ENCODE measurements at places on chromosomes 3 and 15. TPM values are rescaled to one million over a fixed set of nuclear protein-coding genes. Genes with fewer than 3 reads are reported as not detected.

Gene EBLN2
- total RNA-seq, result 3.3 TPM

DNA sequence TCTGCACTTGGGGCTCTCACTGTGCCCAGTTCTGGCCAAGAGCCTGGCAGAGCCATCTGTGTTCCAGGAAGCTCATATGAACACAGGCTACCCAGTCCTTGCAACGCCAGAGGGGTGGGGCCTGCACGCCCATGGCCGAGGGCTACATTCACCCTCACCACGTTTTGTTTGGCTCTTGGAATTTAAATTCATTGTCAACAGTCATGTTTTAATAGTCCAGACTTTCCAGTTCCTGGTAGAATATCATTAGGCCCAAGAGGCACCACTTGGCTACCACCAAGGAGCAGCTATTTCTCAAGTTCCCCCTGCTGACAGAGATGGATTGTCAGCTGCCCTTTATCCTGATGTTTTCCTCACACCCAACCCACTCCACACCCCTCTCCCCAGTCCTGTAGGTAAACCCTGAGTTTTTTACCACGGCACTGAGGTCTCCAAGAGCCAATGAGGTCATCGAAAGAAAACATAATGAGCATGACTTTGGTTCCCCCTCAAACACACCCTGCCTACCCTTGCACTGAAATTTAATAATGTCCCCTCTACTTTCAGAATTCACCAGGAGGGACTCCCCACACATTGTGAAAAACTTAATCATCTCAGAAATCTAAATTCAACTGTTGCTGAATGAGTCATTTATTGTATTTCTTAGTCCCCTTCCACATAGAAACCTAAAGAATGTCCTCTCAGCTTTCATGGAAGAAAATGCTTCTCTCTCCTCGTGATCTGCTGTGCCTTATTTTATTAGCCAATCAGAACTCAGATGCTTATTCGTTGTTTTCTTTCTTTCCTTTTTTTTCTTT is 125.1 kb downstream of the SHQ1 start:
- DNase-seq, result no peak
- peaks cover 4% of the 10 kb centered on the region for H3K27me3 ChIP-seq
- peaks cover 21% of the 10 kb centered on the region for H3K4me1 ChIP-seq
- peaks cover 3% of the 10 kb centered on the region for H3K36me3 ChIP-seq

- no peak overlapping the region for H3K27ac ChIP-seq
- H3K27me3 ChIP-seq, result no peaks in the 10 kb centered on the region
- H3K4me1 ChIP-seq, result peaks cover 18% of the 10 kb centered on the region
- DNase-seq, result no peak
- no peaks in the 10 kb centered on the region for H3K36me3 ChIP-seq
- H3K4me3 ChIP-seq, result no peak overlapping the region
Measured at GRCh38 chr3:24505691-24506550, 11.3 kb upstream of the THRB start.

Gene SEMA3G
- total RNA-seq, result not detected

- DNase-seq, result no peak
- H3K27ac ChIP-seq, result no peak overlapping the region
- H3K4me1 ChIP-seq, result peaks cover 23% of the 10 kb centered on the region
- no peaks in the 10 kb centered on the region for H3K36me3 ChIP-seq
Measured at GRCh38 chr15:51088585-51088984, 6.1 kb downstream of the TNFAIP8L3 start.

Gene LRRC3B
- not detected for total RNA-seq

DNA sequence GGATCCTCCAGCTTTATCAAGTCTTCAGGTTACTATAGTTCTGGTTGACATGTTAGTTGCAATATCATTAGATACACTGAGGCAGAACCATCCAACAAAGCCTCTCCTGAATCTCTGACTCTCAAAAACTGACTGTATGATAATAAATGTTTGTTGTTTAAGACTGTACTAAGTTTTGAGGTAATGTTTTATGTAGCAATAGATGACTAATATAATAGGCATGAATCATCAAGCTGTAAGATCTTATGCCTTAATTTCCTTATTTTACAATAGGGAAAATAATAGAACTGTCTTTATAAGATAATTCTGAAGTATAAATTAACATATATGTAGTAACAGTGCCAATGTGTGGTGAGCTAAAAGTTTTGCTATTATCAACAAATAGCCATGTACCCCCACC is 88.9 kb upstream of the TBC1D5 start:
- no peaks in the 10 kb centered on the region for H3K36me3 ChIP-seq
- no peak overlapping the region for H3K27ac ChIP-seq
- no peak for DNase-seq
- no peaks in the 10 kb centered on the region for H3K27me3 ChIP-seq

GRCh38 chr3:162015856-162016255 is 519.2 kb downstream of the OTOL1 start:
- no peak for DNase-seq
- H3K4me1 ChIP-seq, result no peaks in the 10 kb centered on the region
- H3K36me3 ChIP-seq, result no peaks in the 10 kb centered on the region
- H3K4me3 ChIP-seq, result no peak overlapping the region
- H3K27ac ChIP-seq, result no peak overlapping the region

DNA sequence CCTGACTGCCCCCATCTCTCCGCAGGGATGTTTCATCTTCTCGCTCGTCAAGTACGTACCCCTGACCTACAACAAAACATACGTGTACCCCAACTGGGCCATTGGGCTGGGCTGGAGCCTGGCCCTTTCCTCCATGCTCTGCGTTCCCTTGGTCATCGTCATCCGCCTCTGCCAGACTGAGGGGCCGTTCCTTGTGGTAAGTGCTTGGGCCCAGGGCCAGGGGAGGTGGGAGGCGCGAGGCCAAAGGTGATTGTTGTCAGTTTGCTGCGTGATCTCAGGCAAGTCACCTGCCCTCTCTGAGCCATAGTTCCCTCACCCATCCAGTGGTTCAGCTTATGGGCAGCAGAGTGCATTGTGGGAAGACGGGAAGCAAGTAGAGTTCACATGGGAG is 58.5 kb downstream of the GRIP2 start:
- peak; percentile 75 for DNase-seq
- no peaks in the 10 kb centered on the region for H3K4me1 ChIP-seq
- no peak overlapping the region for H3K27ac ChIP-seq
- H3K4me3 ChIP-seq, result no peak overlapping the region
- H3K36me3 ChIP-seq, result peaks cover 35% of the 10 kb centered on the region

Gene CLCN2
- total RNA-seq, result 3.1 TPM

Gene PSTPIP1
- total RNA-seq, result not detected

Gene PLA1A
- 0.82 TPM for total RNA-seq

GRCh38 chr3:101811875-101812274 is 32.9 kb downstream of the NXPE3 start:
- H3K4me3 ChIP-seq, result no peak overlapping the region
- H3K4me1 ChIP-seq, result peaks cover 25% of the 10 kb centered on the region
- DNase-seq, result no peak
- H3K27me3 ChIP-seq, result no peaks in the 10 kb centered on the region
- no peak overlapping the region for H3K27ac ChIP-seq

- H3K36me3 ChIP-seq, result no peaks in the 10 kb centered on the region
- H3K27ac ChIP-seq, result peak overlapping the region; percentile 95
- H3K27me3 ChIP-seq, result no peaks in the 10 kb centered on the region
Measured at GRCh38 chr15:41333026-41333562, 413 bp downstream of the NUSAP1 start.

- H3K27ac ChIP-seq, result no peak overlapping the region
- H3K27me3 ChIP-seq, result peaks cover 15% of the 10 kb centered on the region
- no peak overlapping the region for H3K4me3 ChIP-seq
- peaks cover 6% of the 10 kb centered on the region for H3K36me3 ChIP-seq
- peaks cover 2% of the 10 kb centered on the region for H3K4me1 ChIP-seq
Measured at GRCh38 chr3:119571688-119572087, 7.6 kb upstream of the ADPRH start.

GRCh38 chr15:31077941-31078340 is 23.6 kb downstream of the TRPM1 start:
- no peak overlapping the region for H3K27ac ChIP-seq
- peaks cover 3% of the 10 kb centered on the region for H3K27me3 ChIP-seq
- no peak for DNase-seq
- peaks cover 8% of the 10 kb centered on the region for H3K4me1 ChIP-seq
- H3K4me3 ChIP-seq, result no peak overlapping the region

DNA sequence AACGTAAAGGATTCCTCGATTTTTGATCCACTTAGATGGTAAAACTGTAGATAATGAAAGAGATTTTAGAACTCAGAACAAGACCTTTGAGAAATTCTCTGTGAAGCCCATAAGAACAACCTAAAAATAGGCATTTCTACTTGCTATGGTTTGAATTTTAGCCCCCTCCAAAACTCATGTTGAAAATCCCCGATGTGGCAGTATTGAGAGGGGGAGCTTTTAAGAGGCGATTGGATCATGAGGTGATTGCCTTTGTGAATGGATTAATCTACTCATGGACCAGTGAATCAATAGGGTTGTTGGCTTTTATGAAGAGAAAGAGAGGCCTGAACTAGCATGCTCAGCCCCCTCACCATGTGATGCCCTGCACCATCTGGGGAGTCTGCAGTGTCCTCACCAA is 20.2 kb upstream of the AHSG start:
- H3K27ac ChIP-seq, result no peak overlapping the region
- no peaks in the 10 kb centered on the region for H3K36me3 ChIP-seq
- no peak for DNase-seq
- no peaks in the 10 kb centered on the region for H3K27me3 ChIP-seq

DNA sequence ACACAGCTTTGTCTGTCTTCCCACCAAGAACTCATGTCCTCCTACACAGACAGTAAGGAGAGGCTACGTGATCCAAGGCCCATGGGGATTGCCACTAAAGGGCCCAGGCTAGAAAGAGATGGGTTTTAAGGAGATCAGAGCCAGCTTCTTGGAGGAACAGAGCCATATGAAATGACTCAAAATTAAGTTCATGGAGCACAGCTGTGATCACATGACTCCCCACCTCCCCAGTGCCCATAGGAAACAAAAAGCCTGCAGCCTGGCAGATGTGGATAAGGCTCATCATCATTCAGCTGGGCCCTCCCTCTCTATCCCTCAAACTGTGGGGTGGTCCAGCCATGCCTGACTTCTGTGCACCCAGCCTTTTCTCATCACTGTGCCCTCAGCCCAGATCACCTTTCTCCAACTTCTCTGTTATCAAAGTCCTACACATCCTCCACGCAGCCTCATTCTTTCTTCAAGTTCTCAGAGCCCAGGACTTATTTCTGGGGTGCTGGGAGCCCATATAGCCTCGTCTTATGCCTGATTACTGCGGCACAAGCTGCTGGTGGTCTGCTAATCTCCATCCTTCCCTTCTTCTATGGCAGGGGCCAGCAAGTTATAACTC is 137.6 kb downstream of the SMAD6 start:
- no peak overlapping the region for H3K4me3 ChIP-seq
- H3K36me3 ChIP-seq, result peaks cover under 1% of the 10 kb centered on the region
- H3K27me3 ChIP-seq, result no peaks in the 10 kb centered on the region
- H3K4me1 ChIP-seq, result peaks cover 55% of the 10 kb centered on the region
- H3K27ac ChIP-seq, result peak overlapping the region; percentile 62
- DNase-seq, result no peak

DNA sequence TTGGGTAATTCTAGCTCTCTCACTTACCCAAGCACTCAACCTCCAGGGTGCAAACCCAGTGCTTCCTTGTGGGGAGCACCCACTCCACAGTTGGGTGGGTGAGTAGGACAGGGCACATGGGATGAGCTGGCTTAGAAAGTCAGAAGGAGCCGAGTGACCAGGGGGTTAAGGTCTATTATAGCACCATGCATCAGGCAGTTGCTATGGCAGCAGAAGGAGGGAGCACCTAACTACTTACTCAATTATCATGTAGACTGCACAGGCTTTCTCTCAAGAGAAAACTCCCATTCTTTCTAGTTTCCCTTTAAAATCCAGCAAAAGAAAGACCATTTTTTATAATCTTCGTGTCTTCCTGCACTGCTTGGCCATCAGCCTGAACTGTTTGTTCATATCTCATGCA is 163.0 kb downstream of the OCA2 start:
- no peaks in the 10 kb centered on the region for H3K4me1 ChIP-seq
- no peak for DNase-seq
- H3K27ac ChIP-seq, result no peak overlapping the region
- H3K27me3 ChIP-seq, result peaks cover 5% of the 10 kb centered on the region

GRCh38 chr15:74799856-74800558 is 12.6 kb upstream of the LMAN1L start:
- H3K27me3 ChIP-seq, result no peaks in the 10 kb centered on the region
- peaks cover 17% of the 10 kb centered on the region for H3K36me3 ChIP-seq
- H3K4me1 ChIP-seq, result no peaks in the 10 kb centered on the region

GRCh38 chr3:101667331-101667730 is 9.6 kb downstream of the ZBTB11 start:
- no peak overlapping the region for H3K4me3 ChIP-seq
- H3K27ac ChIP-seq, result no peak overlapping the region
- DNase-seq, result no peak
- no peaks in the 10 kb centered on the region for H3K4me1 ChIP-seq
- H3K27me3 ChIP-seq, result no peaks in the 10 kb centered on the region

DNA sequence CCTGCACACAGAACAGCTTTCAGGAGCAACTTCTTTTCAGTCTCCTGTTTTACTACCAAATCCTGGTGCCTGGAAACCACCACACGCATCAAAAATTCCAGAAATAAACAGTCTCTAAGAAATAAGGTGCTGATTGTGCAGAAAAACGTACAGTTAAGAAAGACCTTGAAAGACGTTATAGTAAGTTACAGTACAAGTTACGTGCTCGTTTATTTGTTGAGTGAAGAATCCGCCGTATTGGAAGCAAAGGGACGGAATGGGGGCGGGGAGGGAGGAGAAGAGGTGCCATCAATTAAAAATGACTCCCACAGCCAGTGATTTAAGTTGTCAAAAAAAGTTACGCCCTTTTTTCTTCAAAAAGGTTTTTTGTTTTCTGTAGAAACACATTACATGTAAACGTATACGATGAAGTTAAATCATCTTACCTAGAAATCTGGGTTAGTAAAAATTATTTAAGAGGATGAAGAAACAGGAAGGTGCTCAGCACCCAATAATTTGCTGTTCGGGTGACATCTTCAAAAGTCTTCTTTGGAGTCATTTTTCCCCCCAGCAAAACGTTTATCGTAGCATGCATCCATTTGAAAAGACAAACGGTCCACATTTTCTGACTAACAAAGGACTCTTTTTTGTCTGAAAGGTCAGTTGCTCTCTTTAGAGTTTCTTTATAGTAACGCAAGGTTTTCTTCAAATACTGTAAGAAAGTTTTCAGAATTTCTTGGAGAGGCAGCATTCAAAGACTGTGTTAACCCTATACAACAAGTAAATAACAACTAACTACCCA is 782 bp upstream of the UACA start:
- no peak for DNase-seq
- H3K4me3 ChIP-seq, result peak overlapping the region; percentile 91
- peaks cover 2% of the 10 kb centered on the region for H3K36me3 ChIP-seq
- peak overlapping the region; percentile 94 for H3K27ac ChIP-seq

Gene FAM107A
- not detected for total RNA-seq

DNA sequence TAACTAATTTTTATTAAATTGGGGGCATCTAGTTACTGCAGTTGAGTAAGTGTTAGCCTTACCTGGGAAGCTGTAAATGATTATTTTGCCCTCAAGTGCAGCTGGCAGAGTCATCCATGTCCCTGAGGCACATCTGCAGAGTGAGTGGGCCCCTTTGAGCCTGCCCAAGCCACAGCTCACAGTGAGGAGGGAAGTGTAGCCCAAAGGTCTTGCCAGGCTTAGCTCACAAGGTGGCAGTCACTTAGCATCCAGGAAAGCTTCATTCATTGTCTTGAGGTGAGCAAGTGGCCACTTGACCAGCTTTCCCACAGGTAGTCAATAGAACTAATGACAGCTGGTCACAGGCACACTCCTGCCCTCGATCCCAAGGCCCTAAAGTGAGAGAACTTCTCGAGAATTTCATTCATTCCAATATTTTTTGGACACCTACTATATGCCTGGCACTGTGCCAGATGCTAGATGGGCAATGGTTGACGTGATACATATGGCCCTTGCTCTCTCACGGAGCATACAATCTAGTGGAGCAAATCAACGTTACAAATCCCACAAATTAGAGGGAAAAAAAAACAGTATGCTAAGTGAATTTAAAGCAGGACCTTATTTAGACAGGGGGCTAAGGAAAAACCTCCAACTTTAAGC is 163.3 kb upstream of the IL12A start:
- peak overlapping the region; percentile 79 for H3K27ac ChIP-seq
- H3K36me3 ChIP-seq, result peaks cover 3% of the 10 kb centered on the region
- DNase-seq, result no peak

Gene NOX5
- total RNA-seq, result not detected

Gene P2RY1
- total RNA-seq, result not detected

Data from chondrocyte (in vitro differentiated cells).